ENCODE measurements at places on chromosomes 3 and 15. TPM values are rescaled to one million over a fixed set of nuclear protein-coding genes. Genes with fewer than 3 reads are reported as not detected.

Gene ITIH1
- total RNA-seq: not detected

Gene SERINC4
- total RNA-seq: not detected

Gene LSAMP
- not detected for total RNA-seq

Gene CCDC54
- not detected for total RNA-seq

Gene SCAMP5
- total RNA-seq: 5.6 TPM

Gene ADAMTS7
- total RNA-seq: 7.0 TPM

Gene MAN2C1
- total RNA-seq: 140 TPM

Gene SPESP1
- 0.87 TPM for total RNA-seq

Gene SCAANT1
- total RNA-seq: 1.7 TPM

Gene IGF1R
- total RNA-seq: 13.5 TPM

Gene GNB4
- 49.0 TPM for total RNA-seq

Gene TM4SF1
- total RNA-seq: 1,181 TPM

Gene LRRC2
- total RNA-seq: under 0.01 TPM

Gene KLHL6
- under 0.01 TPM for total RNA-seq

Gene SOX2
- total RNA-seq: under 0.01 TPM

Gene ATR
- total RNA-seq: 17.3 TPM

Gene CCDC191
- 0.79 TPM for total RNA-seq

Gene PLSCR2
- total RNA-seq: not detected

Gene STAG1
- 25.4 TPM for total RNA-seq

Gene CIP2A
- 5.0 TPM for total RNA-seq
